AG08395 (cell line): ENCODE measurements at places on chromosomes 6 and 20.
A peak's percentile ranks its signal among the peaks of the same experiment; 100 is the strongest.

DNA sequence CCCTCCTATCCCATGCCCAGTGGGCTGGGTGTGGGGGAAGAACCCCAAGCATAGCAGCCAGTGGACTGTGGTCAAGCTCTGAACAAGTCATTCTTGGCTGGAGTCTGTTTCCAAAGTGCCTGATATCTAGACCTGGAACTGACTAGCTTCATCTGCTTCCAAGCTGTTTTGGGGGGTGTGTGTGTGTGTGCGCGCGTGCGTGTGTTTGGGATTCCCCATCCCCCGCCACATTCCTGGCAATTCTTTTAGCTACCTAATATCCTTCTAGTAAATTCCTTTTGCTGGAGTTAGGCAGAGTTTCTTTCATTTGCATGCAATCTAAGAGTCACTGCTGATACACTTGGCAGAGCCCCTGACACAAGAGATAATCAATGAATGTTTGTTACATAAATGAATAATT lies 7.8 kb downstream of the PAK5 start:
- no peak for DNase-seq

GRCh38 chr6:104855507-104855906 lies 4.2 kb downstream of the HACE1 start:
- DNase-seq, result peak; percentile 68

GRCh38 chr6:86192123-86192522 lies 549.4 kb upstream of the SYNCRIP start:
- no peak for DNase-seq

- DNase-seq, result peak; percentile 49
These were observed 67.4 kb downstream of the ALDH8A1 start for GRCh38 chr6:134882426-134883038.

DNA sequence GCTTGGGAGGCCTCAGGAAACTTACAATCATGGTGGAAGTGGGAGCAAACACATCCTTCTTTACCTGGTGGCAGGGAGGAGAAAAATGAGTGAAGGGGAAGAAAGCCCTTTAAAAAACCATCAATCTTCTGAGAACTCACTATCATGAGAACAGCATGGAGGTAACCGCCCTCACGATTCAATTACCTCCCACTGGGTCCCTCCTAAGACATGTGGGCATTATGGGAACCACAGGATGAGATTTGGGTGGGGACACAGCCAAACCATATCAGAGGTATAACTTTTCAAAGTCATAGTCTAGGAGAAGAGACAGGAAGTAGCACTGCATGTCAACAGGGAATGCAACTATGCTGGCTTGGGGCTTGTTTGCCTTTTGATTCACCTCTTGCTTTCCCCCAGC lies 59.9 kb upstream of the DTNBP1 start:
- DNase-seq, result no peak

GRCh38 chr6:128963561-128963960 lies 80.6 kb downstream of the LAMA2 start:
- peak; percentile 36 for DNase-seq

DNA sequence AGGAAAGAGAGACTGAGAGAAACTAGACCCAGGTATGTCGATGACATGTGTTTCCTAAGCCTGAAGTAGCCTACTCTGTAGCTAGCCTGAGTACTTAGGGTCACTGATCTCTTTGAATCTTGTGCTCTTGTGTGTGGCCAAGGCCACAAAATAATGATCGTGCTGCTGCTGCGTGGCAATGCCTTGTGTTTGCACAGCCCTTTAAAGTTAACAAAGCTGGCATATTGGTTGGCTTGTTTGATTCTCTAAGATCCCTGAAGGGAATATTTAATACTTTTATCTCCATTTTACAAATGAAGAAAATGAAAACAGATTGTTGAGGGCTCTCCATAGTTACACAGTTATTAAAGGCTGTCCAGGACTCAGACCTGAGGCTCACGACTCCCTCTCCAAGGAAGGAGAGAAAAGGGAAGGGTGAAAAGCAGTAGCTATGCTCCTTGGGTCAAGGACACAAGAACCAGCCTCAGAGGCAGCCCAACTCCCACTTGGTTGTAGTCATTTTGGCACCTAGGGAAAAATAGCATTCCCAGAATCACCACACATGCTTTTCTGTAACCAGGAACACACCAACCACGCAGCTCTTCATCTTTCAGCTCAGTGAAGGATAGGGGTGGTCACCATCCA lies 130.7 kb downstream of the LRFN2 start:
- no peak for DNase-seq

GRCh38 chr6:37940074-37940847 lies 120.7 kb downstream of the ZFAND3 start:
- no peak for DNase-seq

DNA sequence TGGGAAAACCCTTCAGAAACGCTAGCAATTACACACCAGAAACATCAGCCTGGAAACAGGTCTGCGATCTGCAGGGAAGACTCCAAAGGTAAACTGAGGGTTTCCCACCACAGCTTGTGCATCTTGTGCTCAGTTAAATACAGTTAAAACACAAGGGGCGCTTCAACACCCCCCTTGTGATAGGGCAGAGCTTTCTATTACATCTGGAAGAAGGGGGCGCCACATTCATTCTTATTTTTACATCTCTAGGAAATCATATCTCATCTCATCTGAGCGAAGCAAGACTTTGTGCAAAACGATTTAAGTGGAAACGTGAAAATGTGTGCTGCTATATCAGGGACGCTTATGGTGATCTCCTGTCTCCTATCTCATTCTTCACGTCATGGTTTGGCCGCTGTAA lies 58.5 kb downstream of the PRND start:
- no peak for DNase-seq

- no peak for DNase-seq
These were observed 23.2 kb downstream of the DAAM2 start for GRCh38 chr6:39815356-39815755.

GRCh38 chr20:40714109-40714508 lies 25.1 kb upstream of the MAFB start:
- no peak for DNase-seq

DNA sequence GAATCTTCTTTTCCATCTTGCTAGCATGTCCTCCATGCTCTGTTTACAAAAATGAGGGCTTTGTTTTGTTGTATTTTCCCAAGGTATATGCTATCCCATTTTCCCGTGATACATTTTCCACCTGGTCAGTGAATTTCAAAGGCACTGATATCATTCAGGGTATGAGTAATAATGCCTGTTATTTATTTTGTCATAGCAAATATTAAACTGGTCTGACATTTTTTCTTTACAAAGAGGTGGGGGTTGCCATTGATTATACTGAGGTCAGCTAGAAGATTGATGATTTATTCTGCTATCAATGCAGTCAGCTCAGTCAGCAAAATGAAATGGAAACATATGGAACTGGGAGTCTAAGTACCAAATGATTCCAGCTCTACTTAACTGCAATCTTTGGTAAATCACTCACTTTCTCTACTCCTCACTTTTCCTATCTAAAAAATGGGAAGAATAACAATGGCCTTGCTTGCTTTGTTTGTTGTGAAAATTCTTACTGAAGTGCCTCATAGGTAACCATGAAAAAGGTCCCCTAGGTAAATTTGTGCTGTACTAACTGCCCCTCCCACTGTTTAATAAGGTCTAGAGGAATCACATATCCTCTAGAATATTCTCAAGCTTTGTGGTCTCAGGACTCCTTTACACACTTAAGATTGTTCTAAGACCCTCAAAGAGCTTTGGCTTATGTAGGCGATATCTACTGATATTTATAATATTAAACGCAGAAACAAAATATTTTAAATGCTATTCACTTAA lies 64.0 kb downstream of the ARHGAP18 start:
- DNase-seq, result no peak

- DNase-seq, result peak; percentile 33
These were observed 6.2 kb downstream of the TRIM26 start for GRCh38 chr6:30206799-30207618.

DNA sequence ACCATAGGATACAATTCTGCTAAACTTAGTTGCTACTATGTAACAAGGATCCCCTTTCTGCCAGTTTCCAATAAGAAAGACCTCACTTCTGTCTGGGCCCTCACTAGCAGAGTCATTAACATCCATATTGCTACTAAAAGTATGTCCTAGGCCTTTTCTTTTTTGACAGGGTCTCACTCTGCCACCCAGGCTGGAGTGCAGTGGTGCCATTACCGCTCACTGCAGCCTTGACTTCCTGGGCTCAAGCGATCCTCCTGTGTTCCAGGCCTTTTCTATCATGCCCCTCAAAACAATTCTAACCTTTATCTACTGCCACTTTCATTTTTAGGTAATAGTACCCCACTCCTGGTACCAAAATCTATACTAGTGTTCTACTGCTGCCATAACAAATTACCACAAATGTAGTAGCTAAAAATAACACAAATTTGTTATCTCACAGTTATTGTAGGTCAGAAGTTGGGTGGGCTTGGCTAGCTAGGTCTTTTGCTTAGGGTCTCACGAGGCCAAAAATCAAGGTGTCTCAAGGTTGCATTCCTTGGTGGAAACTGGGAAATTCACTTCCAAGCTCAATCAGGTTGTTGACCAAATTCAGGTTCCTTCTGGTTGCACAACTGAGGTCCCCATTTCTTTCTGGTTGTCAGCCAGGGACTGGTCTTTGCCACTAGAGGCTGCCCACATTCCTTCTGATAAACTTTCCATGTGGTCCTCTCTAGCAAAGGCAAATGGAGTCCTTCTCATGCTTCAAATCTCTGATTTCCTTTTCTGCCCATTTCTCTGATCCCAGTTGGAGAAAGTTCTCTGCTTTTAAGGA lies 3.0 kb downstream of the CSNK2A1 start:
- DNase-seq, result no peak

DNA sequence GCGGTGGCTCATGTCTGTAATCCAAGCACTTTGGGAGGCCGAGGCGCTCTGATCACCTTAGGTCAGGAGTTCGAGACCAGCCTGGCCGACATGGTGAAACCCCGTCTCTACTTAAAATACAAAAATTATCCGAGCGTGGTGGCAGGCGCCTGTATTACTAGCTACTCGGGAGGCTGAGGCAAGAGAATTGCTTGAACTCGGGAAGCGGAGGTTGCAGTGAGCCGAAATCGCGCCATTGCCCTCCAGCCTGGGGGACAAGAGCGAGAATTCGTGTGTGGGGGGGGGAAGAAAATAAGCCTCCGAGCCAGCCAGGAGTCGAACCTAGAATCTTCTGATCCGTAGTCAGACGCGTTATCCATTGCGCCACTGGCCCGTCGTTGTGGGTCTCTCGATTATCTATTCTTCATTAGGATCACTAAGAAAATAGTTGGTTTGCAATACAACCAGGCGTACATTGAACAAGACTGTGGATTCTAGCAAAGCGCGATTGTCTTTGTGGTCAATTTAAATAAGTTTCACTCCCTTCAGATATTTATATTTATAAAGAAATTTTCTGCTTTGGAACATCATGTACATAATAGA lies 33.9 kb upstream of the PRSS16 start:
- no peak for DNase-seq

- DNase-seq, result no peak
These were observed 3.6 kb downstream of the EPB41L2 start for GRCh38 chr6:131059486-131059885.

DNA sequence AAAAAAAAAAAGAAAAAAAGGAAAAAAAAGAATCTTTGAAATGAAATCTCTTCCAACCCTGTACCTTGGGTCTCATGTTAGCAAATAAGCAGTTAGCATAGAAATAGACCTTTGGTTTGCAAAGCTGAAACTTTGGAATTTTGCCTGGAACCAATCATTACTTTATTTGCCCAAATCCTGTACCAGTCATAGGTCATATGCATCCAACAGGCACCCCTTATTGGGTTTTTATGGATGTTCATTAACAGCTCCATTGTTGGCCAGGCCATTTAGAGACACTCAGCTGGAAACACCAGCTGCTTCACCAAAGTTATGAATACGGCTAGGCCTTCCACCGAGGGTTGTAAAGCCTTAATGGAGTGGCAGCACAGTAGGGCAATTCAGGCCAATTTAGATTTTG lies 53.0 kb downstream of the ALDH8A1 start:
- no peak for DNase-seq

- DNase-seq, result no peak
These were observed 134.9 kb downstream of the MMUT start for GRCh38 chr6:49328051-49328744.

DNA sequence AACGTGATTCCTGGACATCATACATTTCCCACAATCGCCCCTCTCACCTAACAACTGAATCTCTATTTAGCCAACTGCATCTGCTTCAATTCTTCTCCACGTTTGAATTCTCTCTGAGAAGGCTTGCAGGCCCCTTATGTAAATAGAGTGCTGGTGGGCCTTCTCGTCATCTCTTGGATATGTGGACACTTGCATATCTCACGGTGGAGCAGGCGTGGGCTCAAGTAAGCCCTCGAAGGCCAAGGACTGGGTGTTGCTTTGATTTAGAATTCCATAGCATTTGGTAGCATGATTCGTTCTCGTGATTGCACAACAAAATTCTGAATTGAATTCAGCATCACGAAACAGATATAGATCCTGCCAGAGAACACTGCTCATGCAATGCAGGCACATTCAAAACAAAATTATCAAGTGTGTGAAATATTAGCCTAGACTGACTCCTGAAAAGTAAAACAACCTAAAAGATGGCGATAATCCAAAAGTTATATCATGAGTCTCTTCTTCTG lies 613.6 kb downstream of the TFAP2A start:
- peak; percentile 4 for DNase-seq

DNA sequence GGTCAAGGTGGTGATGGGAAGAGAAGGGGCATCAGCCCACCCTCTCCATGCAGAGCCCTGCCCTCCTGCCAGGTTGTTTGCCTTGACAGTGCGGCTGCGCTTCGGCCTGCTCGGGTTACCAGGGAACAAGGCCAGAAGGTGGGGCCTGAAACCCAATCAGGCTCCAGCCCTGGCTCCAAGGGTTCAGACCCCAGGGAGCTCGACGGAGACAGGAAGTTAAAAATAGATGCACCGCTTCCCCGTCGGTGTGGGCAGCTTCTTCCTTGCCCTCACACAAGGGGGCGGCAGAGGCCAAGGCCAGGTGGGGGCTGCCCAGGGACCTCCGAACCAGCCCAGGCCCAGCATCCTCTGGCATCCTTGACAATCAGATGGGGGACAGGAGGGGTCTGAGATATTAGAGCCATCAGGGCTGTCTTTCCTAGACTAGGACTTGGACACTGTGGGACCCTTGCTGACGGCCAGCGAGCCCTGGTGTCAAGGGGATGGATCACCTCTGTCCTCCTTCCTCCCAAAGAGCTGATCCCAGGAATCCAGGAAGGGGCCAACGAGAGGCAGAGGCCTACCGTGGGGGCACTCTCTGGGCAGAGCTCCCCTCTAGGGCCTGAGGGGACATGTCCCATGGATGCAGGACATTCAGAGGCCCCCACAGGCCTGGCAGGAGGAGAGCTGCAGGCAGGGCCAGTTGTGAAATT lies 65.2 kb downstream of the RIPOR3 start:
- peak; percentile 73 for DNase-seq

- no peak for DNase-seq
These were observed 226.6 kb upstream of the RIN2 start for GRCh38 chr20:19531446-19531845.
